ENCODE measurements at places on chromosomes 7 and 10.

DNA sequence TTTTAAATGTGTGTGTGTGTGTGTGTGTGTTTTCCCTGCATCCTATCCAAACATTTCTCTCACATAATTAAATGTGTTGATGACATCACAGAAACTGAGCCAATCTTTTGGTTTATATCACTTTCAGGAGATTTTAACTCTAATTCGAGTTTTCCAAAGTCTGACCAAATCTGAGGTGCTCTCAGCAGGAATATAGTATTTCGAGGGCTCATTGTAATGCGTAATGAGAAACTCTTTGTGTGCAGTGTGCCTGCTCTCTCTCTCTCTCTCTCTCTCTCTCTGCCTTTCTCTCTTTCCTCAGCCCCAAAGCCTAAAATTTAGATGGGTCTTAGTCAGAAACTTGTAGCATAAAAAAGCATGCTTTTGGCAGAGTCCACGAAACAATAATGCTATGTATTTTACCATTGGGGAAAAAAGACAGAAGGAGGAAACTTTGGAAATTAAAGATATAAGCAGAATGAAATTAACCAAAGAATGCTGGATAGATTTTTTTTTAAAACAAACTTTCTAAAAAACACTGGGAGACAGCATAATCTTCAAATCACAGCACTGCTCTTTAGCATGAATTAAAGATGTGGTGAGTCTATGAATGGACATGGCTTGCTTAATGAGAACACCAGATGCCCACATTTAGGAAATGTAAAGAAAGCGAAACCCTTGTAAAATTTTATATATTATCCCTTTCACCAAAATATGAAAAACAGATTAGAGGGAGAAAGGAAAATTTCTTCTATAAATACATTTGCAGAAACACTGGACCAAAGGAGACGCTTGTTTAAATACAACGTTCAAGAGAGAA, 206.8 kb upstream of the HABP2 start:
- DNase-seq: no peak

- DNase-seq: no peak
These were observed 142.5 kb downstream of the GNAT3 start for GRCh38 chr7:80369321-80369720.

- DNase-seq: no peak
These were observed 435.4 kb downstream of the SUGCT start for GRCh38 chr7:40570223-40570622.

- DNase-seq: no peak
These were observed 72.5 kb upstream of the CC2D2B start for GRCh38 chr10:95835149-95835860.

GRCh38 chr10:55627501-55628051, 733.5 kb downstream of the ZWINT start:
- DNase-seq: no peak

GRCh38 chr10:122052701-122053100, 63.7 kb downstream of the TACC2 start:
- DNase-seq: no peak

DNA sequence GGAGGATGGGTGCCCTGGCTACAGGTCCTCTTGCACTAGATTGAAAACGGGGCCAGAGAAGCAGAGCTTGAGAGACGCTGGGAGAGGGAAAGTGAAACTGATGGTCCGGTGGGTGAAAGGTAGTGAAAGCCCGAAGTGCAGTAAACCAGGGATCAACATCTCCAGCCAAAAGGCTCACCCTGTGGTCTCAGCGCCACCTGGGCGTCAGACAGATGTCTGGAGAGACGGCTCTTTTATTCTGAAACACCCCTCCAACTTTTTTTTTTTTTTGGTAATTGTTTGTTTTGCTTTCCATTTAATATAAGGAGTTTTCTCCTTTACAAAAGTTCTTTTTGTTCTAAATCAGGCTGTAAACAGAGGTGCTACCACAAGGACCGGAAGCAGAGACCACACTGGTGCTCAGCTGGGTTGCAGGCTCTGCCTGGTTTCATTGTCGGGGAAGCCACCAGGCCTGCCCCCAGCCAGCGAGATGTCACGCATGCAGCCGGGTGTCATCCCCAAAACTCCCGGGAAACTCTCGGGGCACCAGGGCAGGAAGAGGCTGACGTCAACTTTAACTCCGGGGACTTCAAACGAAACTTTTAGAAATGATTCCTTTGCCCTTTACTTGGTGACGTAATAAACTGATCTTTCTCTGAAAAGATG, 11.2 kb downstream of the IL2RA start:
- DNase-seq: peak; percentile 56

- DNase-seq: no peak
These were observed 56.2 kb downstream of the CRPPA start for GRCh38 chr7:16365177-16365576.

- no peak for DNase-seq
These were observed 41.3 kb upstream of the FAM180A start for GRCh38 chr7:135789956-135790355.

All from kidney tubule cell (primary cell).